ENCODE measurements at places on chromosomes 7 and 10.

DNA sequence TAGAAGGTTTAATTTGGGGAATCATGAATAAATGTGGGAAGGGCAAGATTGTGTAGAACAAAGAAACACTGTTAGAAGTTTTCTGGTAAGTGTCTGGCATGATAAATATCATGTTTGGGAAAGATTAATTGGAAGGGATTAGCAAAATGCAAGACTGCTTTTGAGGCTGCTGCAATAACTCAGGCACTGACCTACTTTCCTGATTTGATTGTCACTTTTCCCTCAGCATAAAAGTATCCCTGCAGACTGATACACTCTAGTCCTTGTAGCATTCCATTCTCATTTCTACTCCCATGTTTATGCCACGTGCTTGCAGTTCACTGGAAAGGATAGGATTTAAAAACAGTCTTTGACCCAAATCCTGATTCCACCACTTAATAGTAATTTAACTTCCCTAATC is 303.3 kb upstream of the SEMA3A start:
- no peak for DNase-seq

DNA sequence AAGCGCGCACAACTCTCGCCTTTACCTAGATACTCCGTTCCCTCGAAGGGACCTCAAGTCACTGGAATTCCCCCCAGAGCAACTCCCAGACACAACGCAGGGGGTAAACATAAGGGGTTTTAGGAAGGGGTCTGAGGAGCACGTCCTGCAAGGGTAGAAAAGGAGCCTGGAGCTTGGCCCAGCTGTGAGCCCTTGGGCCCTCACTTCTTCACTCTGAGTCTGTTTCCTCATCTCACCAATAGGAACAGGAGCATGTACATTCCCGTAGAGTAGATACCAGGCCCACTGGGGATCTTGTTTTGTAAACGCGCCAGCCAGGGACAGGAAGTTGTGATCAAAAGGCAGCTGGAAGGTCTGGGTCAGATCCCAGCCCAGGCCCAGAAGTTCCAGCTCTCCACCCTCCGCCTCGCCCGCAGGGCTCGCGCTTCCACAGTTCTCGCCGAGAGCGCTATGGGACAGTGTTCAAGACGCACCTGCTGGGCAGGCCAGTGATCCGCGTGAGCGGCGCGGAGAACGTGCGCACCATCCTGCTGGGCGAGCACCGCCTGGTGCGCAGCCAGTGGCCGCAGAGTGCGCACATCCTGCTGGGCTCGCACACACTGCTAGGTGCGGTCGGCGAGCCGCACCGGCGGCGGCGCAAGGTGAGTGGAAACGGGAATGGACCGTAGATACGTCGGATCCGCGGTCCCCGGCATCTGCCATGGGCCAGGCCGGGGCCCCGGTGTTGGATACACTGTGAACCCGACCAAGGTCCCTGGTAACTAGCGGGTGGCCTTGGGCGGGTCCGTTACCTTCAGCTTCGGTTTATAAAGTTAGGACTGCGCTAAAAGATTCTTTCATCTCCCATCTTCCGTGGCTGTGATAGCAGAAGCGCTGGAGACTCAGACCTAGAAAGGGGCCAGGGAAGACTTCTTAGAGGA is 1.3 kb downstream of the CYP26C1 start:
- no peak for DNase-seq

- DNase-seq: peak; percentile 10
Observed at GRCh38 chr7:45026984-45027773, 27.2 kb downstream of the CCM2 start.

DNA sequence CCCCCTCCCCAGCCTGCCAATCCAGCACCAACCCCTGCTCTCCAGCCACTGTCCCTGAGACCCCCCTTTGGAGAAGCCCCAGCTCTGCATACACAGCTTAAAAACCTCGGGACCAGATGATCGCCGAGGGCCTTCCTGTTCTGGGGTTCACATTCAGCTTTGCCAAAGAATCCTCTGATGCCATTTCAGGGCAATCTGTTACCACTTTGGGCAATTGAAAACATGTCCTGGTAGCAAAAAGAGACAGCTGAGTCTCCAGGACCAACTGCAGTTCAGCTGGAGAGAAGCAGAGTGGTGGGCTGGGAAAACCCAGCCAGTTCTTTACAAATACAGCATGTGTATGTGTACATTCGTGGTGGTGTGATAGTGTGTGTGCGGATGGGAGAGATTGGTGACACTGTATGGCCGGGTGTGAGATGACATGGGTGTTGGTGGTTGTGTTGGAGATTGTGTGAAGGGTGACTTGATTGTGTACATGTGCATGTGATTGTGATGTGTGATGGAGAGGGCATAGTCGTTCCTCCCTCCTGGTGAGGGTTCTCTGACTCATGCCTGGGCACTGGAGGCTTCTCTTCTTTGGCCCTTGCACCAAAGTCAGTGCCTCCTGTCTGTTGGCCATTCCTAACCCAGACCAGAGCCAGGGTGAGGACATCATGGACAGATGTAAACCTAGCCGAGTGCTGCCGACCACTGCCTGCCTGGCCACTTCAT is 48.5 kb upstream of the AQP1 start:
- DNase-seq: peak; percentile 17

GRCh38 chr7:137789215-137789882 is 57.4 kb downstream of the DGKI start:
- DNase-seq: no peak

DNA sequence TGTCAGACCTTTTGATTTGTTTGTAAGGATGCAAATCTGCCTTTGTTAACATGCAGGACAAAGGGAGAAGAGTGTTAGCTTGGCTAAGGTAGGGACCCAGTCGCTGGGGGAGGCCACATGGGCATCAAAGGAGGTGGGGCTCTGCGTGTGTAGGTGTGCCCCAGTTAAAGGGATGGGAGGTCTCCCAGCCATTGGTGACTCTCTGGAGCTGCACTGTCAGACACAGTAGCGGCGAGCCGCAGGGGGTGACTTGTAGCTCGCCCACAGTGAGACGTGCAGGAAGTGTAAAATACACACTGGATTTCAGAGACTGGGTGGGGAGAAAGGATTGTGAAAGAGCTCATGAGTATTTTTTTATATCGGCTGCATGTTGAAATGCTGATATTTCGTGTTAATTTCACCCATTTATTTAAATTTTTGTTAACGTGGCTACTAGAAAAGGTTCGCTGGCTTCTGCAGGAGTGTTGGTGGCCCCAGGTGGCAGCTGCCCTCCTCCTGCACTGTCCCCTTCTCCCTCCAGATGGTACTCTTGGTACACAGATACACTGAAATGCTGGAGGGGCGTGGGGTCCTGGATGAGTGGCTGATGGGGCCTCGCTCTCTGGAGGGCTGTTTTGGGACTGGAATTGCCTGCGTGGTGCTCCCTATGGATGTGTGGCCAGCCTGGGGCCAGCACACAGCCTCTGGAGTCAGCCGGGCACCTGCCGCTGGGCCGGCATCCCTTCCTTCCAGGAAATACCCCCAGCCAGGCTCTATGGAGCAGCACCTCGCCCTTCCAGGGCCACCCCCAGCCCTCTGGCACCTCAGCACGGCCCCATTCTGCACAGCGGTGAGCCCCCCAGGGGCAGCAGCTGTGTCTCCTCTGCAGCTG is 59.2 kb downstream of the LHPP start:
- DNase-seq: no peak

GRCh38 chr7:66170309-66171231 is 34.6 kb upstream of the TPST1 start:
- DNase-seq: peak; percentile 79
